ENCODE measurements at places on chromosomes 16 and 17. TPM values are rescaled to one million over a fixed set of nuclear protein-coding genes. Genes with fewer than 3 reads are reported as not detected.

Gene MPV17L
- total RNA-seq = 16.9 TPM

Gene CDK5RAP3
- 47.3 TPM for total RNA-seq

Gene TMC5
- 0.86 TPM for total RNA-seq

Gene SLC35G6
- not detected for total RNA-seq

Gene DNAI2
- not detected for total RNA-seq

Gene KRT16
- total RNA-seq = not detected

Gene ZPBP2
- not detected for total RNA-seq

Gene ABCA10
- total RNA-seq = 2.2 TPM

Gene SLC38A8
- not detected for total RNA-seq

Gene FOXF1
- 1.6 TPM for total RNA-seq

Gene ZFPM1
- 7.1 TPM for total RNA-seq

Gene CACNA1H
- 0.58 TPM for total RNA-seq

Gene PTX4
- not detected for total RNA-seq

Gene WNT9B
- not detected for total RNA-seq

Gene GJC1
- total RNA-seq = 0.26 TPM

Gene SEPTIN1
- total RNA-seq = 1.3 TPM

Gene TBC1D26
- total RNA-seq = not detected

Gene KRTAP3-2
- not detected for total RNA-seq

Gene NECAB2
- total RNA-seq = 1.2 TPM

Gene HASPIN
- 0.09 TPM for total RNA-seq

Gene HCRT
- not detected for total RNA-seq

All from right lobe of liver (tissue), 6 donors.